ENCODE measurements at places on chromosomes 1 and 21.

DNA sequence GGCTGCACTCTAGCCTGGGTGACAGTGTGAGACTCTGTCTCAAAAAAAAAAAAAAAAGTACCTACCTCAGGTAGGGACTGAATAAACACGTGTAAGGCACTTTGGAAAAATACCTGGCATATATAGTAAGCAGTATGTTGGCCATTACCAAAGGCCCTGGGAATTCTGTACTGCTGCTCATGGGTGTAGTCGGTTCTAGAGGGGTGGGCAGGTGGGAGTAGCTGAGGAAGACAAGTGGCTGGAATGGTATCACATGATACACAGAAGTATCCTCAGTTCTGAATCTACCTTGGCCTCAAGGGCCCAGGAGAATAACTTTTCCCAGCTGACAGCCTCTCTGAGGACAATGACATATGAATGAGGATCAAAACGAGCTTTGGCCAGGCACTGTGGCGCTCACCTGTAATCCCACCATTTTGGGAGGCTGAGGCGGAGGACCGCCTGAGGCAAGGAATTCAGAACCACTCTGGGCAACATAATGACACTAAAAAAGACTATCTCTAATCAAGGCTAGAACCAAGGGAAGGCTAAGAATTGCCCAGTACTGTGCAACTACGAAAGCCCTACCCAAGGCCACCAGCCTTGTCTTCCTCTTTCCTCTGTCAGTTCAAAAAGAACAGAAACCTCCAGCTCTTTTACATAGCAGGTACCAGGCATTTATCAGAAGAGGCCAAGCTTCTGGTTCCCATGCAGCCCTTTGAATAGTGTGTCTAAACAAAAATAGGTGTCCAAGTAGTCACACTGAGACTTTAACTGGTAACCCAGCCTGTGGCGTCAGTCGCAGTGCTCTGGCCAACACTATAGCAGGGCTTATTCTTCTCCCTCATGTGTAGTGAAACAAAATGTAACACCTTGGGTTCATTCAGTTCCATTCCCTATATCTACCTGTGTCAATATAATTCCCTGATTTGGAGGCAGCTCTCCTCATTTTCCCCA lies 10.2 kb downstream of the MMACHC start:
- no peak for DNase-seq

DNA sequence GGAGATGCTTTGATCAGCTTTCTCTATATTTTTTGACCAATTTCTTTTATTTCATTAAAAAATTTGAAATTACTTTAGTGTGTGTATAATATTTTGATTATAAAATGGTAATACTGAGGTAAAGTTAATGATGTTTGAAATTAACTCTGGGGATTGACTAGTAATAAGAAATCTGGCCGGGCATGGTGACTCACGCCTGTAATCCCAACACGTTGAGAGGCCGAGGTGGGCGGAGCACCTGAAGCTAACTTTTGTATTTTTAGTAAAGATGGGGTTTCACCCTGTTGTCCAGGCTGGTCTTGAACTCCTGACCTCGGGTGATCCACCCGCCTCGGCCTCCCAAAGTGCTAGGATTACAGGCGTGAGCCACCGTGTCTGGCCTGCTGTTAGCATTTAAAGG lies 17.5 kb downstream of the SCP2 start:
- no peak for DNase-seq

- no peak for DNase-seq
Observed at GRCh38 chr21:29390778-29391177, 92.1 kb downstream of the BACH1 start.

DNA sequence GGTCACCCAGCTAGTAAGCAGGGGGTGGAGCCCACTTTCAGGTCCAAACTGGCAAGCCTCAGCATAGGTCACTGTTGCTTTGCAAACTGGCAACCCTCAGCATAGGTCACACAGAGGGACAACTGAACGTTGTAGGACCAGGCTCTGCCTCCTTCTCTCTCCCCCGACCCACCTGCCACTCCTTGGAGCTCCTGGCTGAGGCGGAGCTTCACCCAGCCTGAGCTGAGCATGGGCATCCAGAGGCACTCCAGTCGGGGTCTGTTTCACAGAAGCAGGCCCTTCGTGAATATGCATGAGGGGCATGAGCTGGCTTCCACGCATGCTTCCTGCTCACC lies 24.2 kb downstream of the CAPZB start:
- DNase-seq, result no peak

- DNase-seq, result no peak
Observed at GRCh38 chr1:156959414-156959813, 39.0 kb downstream of the LRRC71 start.

DNA sequence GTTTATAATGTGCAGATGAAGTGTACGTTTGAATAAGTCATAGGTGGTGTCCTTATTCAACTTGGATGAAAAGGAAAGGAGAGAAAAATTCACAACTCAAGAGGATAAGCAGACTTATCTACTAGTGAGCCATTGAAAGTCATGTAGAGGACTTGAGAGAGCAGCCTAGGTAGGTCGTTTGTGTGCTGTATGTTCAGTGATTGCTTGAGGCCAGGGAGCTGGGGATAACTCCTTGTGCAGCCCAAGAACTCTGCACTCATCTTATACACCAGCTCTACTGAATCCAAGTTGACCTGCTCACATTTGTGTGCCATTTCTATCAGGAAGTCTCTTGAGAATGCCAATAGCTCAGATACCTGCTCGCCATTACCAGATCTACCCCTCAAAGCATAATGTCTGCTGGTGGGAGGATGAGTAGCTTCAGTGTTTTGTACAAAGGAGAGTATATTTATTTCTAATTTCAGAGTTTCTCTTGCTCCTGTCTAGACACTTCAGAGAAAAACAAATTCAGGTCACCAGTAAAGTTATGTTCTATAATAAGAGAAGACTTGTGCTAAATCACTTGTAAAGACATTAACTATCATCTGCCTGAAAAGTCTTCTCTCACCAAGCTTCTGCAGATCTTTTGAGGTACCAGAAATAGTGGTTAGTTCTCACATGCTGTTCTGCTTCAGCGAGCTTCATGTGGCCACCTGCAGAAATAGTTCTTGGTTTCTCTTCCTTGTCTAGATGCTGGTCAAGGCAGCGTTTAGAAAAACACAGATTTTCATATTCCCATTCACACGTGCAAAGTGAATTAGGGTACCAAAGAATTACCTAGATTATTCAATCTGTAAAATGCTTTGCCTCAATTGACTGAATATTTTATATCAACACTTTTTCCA lies 10.8 kb downstream of the S1PR1 start:
- DNase-seq, result peak; percentile 93

DNA sequence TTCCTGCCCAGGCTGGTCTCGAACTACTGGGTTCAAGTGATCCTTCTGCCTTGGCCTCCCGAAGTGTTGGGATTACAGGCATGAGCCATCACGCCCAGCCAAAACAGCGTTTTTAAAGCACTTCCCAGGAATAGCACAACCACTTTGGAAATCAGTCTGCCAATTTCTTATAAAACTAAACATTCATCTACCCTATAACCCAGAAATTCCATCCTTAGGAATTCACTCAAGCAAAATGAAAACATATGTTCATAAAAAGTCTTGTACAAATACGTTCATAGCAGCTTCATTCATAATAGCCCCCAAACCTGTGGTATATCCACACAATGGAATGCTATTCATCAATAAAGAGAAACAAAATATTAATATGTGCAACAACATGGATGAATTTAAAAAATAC lies 36.1 kb downstream of the PHC2 start:
- no peak for DNase-seq

DNA sequence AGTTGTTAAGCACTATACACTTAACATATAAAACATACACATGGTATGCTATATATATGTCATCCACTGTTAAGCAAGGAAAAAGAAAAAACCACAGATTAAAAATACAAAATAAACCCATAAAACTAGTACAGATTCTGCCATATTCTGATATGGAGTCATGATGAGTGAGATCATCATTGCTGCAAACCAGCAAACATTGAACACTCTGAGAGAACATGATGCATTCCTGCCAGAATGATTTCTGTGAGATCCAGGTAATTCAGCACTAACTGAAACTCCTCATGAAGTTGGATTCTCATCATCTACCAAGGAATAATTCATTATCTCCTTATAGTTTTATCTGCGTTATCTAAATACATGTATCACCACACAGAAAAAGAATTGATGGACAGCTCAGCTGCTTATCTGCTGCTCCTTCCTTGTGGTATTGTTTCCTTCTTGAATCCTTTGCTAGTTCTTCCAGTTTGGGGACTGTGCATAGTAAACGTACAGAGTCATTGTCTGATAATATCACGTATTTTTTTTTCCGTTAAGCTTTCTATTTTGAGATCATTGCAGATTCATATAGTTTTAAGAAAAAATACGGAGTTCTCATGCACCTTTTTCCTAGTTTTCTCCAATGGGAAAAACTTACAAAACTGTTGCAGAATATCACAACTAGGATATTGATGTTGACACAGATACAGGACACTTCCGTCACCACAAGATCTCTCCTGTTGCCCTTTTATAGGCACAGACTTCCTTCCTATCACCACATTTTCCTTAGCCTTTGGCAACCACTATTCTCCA lies 9.3 kb downstream of the RAB4A start:
- no peak for DNase-seq

DNA sequence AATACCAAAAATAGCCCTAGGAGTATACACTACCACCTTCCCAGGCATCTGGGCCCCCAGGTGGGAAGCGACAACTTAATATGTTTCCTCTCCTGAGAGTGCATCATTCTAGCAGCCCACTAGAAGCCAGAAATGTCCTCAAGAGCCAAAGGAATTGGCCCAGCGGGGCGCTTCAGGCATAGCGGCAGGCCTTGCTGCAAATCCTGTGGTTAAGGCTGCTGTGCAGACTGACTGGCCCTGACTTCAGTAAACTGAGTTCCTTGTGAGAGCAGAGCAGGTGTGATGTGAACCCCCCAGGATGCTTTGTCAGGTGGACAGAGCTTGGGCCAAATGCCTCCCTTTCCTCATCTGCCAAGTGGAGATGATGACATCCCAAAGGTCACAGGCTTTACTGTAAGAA lies 29.7 kb upstream of the LDLRAP1 start:
- no peak for DNase-seq

GRCh38 chr1:115832651-115833050 lies 8.3 kb downstream of the NHLH2 start:
- no peak for DNase-seq

DNA sequence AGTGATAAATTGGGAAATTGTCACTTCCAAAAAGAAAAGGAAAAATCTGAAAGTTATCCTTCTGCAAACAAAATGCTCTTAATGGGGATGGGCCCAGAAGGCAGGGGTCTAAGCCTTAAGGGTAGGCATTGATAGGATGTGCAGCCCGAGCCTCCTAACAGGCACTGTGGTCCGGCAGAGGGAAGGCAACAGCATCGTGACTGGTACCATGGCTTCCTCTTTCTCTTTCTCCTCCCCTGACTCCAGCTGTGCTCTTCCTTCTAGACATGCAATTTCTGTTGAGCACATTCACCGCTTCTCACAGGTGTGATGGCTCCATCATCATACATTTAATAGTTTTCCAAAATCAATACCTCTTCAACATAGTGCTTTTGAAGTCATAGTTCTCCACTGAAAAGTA lies 91.5 kb downstream of the SELENOF start:
- DNase-seq, result no peak

GRCh38 chr1:161073474-161074121 lies 3.9 kb upstream of the ARHGAP30 start:
- DNase-seq, result no peak

- DNase-seq, result no peak
Observed at GRCh38 chr21:43767984-43768867, 7.9 kb downstream of the CSTB start.

- no peak for DNase-seq
Observed at GRCh38 chr1:205610036-205610435, 21.8 kb downstream of the ELK4 start.

DNA sequence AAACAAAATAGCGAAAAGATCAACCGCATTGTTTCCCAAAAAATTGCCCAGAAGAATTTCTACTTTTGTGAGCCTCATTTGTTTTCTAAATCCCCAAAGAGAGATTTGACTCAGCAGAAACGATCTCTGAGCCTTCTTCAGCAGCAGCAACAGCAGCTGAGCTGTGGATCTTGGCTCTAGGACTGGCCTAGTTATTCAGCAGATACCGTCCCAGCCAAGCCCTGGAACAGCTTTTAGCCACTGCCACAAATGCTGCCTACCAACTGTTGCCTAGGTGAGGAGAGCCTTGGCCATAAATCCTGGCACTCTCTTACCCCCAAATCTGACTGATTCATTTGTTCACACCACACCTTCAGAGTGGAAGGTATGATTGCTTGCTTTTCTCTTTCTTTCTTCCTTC lies 320.1 kb downstream of the TGFB2 start:
- no peak for DNase-seq

- no peak for DNase-seq
Observed at GRCh38 chr1:183235503-183235902, 49.4 kb downstream of the LAMC2 start.

Measured in GM12864 (cell line).